ENCODE measurements at places on chromosomes 2 and 18.
A peak's percentile ranks its signal among the peaks of the same experiment; 100 is the strongest.

- DNase-seq = no peak
Observed at GRCh38 chr2:198957181-198957580, 500.6 kb downstream of the SATB2 start.

- no peak for DNase-seq
Observed at GRCh38 chr2:234290671-234291070, 206.2 kb downstream of the ARL4C start.

DNA sequence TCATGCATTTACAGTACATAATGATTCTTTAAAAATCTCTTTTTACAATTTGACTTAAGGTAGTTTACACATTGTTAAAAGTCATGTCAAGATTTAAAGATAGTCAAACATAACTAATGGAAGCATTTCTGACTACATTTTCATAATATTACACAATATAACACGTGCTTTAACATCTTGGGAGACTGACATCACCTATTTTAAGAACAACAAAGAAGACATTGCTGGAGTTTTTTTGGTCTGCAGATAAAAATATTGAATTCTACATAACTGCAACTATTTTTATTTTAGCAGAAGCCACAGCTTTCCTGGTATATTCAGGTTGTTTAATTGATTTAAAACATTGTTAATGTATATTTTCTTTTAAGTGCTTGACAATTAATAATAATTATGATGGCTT, 65.7 kb downstream of the UBR3 start:
- no peak for DNase-seq

DNA sequence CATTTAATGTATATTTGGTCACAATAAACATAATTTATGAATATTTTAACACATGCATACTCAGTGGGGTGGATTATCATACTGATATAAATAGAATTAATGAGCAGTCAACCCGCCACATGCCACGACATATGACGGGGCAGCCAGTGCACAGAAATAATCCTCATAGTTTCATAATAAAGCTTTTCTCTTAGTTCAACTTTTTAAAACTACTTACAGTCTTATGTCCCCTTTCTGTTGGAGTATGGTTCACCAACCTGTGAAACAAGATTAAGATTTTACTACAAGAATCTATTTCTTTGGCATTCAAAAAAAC, 75.6 kb upstream of the ETAA1 start:
- no peak for DNase-seq

DNA sequence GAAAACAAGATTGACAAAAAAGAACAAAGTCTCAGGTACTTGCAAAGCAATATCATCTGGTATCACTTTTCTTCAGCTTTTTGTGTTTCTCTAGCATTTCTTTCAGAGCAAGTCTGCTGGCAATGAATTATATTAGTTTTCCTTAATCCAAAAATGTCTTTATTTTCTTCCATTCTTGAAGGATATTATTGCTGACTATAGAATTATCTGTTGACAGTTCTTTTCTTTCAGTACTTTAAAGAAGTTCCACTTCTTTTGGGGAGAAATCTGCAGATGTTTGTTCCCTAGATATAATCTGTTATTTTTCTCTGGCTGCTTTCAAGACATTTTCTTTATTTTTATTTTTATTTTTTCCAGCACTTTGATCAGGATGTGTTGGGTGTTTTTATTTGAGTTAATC, 161.8 kb upstream of the SPRED2 start:
- no peak for DNase-seq

- DNase-seq = no peak
Observed at GRCh38 chr2:26904839-26905238, 56.9 kb downstream of the DPYSL5 start.

- DNase-seq = no peak
Observed at GRCh38 chr18:58807766-58808165, 56.9 kb upstream of the ZNF532 start.

DNA sequence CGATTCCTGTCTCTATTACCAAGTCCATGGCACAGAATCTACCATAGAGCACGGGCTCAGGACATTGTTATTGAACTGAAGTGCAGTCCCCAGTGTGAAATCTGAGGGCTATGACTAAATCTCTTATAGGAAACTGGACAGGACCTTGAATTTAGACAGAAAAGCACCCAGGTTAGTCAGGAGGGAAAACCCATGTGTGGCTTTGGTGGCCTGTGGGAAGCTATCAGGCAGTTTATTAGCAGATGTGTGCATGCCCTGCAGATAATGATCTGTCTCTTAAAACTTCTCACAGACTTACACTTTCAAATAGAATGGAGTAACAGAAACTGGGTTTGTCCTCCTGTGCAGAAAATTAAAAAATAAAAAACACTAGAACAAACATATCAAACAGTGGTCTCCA, 610.0 kb upstream of the RAB6C start:
- DNase-seq = no peak

- no peak for DNase-seq
Observed at GRCh38 chr18:13376841-13377351, 158.3 kb downstream of the LDLRAD4 start.

DNA sequence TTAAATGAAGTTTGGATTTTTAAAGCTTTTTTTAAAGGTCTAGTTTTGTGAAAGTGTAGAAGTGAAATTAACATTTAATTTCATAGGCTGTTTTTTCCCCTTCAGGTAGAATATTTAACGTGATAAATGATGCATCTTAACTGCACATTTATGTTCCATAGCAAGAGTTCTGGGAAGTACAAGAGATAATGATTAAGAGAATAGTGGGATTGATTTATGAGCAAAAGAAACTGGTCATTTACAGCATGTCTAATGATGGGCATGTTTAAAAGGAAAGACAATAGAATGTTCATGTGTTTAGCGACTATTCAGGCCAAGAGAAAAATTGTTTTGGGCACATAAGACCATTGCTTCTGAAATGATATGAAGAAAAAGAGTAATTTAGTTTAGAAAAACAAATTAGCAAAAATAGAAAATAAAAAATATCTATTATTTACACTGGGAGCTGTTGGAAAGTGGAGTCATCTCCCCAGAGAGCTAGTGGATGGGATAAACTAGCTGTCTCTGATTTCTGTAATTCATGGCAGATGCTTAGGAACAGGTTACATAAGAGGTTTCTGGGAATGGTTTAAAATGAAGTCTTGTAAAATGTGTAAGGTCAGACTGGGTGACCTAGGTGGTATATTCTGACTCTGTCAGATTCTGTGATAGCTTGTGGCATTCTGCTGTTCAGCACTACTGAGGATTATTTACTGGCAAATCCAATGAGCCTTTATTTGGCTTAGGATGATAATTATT, 60.7 kb downstream of the WDR7 start:
- peak; percentile 27 for DNase-seq

DNA sequence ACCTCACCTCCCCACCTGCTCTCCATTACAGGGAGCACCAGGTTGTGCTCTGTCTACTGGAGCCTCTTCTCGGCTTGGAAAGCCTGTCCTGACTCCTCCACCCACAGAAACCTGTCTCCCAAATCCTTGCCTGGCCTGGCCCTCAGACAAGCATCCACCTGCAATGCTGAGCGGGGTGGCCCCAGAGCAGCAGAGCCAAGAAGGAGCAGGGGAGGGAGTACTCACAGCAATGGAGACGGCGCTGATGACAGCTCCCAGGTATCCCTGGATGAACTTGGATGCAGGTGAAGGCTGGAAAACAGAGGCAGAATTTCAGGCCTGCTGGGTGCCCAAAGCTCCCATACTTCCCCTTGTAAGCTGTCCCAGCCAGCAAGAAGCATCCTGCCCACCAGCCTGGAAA, 72.8 kb downstream of the SFXN5 start:
- DNase-seq = no peak

- no peak for DNase-seq
Observed at GRCh38 chr2:216959433-216959832, 99.6 kb upstream of the TNP1 start.

GRCh38 chr2:138373993-138374408, 127.6 kb upstream of the SPOPL start:
- peak; percentile 44 for DNase-seq

GRCh38 chr2:63735931-63736330, 105.8 kb upstream of the UGP2 start:
- DNase-seq = no peak

- no peak for DNase-seq
Observed at GRCh38 chr2:205119136-205119535, 563.2 kb upstream of the NRP2 start.

DNA sequence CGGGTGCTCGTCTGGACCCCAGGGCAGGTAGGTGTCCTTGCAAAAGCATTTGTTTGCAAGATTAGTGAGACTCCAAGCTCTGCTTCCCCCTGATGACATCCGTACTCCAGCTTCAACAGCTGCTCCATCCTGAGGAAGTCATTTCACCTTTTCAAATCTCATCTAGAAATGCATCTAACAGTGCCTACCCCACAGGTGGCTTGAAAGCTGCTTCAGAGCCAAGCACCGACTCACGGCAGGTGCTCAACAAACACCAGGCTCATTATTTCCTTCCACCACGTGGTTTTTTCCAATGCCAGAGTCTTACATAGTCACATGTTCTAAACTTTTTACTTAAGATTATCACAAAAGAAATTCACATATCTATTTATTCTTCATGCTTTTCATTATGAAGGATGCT, 31.9 kb downstream of the CNGA3 start:
- no peak for DNase-seq

- no peak for DNase-seq
Observed at GRCh38 chr2:96903815-96904214, 33.9 kb upstream of the SEMA4C start.

- no peak for DNase-seq
Observed at GRCh38 chr2:74603282-74604000, 44.7 kb downstream of the M1AP start.

DNA sequence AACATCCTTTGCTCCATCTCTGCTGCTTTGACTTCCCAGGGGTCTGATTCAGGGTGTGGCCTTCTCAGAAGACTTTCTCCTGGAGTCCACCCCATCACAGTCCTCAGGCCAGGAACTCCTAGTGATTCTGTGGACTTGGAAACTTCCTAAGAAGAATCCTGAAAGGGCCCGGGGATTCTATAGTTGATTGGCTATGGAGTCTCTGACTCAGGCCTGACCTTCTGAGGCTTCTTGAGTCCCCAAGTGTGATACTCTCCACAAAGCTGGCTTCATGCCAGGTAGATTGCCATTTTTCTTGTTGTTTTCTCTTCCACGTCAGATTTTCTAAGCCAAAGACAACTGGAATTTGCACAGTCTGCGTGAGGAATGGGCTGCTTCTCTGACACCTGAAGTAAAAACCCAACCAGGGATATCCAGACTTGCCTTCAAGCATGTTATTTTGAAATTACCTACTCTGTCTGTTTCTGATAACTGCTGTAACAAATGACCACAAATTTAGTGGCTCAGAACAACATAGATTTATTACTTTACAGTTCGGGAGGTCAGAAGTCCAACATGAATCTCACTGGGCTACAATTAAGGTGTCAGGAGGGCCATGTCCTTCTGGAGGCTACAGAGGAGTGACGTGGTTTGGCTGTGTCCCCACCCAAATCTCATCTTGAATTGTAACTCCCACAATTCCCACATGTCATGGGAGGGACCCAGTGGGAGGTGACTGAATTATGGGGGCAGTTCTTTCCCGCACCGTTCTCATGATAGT, 69.3 kb downstream of the ALPK2 start:
- DNase-seq = no peak

DNA sequence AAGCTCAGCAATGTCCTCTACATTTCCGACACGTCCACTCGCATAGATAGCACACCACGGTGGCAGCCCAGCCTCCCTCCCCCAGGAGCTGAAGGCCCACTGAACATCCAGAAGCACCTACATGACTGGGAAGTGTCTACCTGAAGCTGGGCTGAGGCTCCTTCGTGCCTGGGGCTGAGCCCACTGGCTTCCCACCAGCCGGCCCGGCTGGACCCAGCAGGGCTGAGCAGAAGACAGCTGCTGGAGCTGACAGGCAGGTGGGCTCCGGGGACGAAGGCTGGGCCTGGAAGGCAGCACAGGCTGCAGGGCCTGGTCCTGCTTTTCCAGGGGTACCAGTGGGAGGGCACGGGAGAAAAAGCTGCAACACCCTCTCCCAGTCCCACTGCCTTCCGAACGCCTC, 13.5 kb downstream of the SDC1 start:
- no peak for DNase-seq

GRCh38 chr2:135651717-135652116, 89.9 kb upstream of the UBXN4 start:
- no peak for DNase-seq

DNA sequence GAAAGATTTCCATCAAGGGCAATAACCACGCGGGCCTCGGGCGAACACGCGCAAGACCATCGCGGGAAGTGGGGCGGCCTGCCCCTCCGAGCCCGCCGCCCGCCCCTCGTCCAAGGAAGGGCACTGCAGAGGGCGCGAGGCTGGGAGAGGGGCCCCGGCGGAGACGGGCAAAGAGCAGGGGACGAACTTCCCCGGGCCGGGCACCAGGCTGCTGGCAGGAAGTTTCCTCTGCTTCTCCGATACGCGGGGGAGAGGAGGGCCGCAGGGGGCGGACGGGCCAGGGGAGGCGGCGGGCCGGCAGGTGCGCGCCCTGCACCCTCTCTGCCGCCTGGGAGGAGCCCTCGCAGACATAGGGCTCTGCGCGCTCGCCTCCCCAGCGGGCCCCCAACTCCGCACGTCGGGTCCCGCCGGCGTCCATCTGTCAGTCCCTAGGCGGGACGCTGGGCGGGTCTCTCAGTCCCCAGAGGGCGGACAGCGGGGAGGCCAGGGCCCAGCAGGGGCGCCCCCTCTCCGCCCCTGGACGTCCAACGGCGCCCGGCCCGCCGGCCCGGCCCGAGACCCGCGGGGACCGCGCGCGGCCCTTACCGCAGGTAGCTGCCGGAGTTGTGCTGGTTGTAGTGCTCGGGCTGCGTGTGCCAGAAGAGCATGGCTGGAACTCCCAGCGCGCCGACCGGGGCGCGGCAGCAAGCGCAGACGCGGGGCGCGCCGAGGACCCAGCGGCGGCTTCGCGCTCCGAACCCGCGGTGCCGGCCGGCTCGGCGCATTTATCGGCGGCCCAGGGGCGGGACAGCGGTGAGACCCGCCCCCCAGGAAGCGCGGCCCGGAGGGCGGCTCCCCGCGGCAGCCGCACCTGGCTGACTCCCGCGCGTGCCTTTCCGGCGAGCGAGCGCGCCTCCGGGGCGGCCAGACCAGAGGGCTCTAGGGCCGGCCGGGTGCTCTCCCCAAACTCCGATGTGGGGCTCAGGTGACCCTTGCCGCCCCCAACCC, at the start of gene TFCP2L1:
TFCP2L1 (minus strand) TSS at position 740 of the 987 bp plus-strand sequence; CDS start at position 647, 93 bp downstream.
- DNase-seq = no peak

- DNase-seq = no peak
Observed at GRCh38 chr18:46226461-46226860, 122.3 kb downstream of the HAUS1 start.
